Activated CD8-positive, alpha-beta memory T cell treated with anti-CD3 and anti-CD28 coated beads for 24 hours (primary cell): ENCODE measurements at places on chromosomes 12 and 14.

GRCh38 chr12:124422142-124422569 is 127.3 kb downstream of the RFLNA start:
- DNase-seq = no peak

DNA sequence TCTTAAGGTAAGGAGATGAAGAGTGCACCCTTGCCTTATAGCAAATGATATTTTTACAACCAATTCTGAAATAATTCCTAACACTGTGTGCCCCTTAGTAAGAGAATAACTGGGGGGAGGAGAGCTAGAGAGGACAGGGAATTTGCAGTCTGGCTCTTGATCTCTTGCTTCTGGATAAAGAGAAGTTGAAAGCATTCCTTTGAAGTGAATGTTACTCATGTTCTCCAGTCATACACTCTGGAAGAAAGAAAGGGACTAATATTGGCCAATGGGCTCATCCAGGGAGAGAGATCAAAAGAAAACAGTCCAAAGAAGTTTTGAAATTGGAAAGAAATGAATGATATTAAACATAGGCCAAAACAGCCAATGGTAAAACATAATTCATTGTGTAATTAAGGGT is 25.3 kb downstream of the C12orf75 start:
- no peak for DNase-seq

DNA sequence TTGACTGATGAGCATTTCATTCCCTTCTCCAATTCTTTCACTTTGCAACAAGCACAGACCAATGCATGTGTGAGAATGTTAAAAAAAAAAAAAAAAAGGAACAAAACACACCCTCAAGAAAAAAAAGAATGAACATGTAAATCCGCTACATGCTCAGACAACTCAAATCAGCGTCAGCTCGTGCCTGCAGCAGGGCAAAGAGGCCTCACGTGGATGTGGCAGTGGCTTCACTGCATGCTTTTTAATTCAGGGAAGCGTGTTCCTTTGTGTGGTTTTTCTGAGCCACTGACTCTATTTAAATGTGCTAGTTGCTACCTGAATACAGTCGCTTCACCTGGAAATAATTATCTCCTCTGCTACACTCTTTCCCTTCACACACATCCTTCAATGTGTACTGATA is 55.1 kb downstream of the PPP1R36 start:
- DNase-seq = no peak

- no peak for DNase-seq
Measured at GRCh38 chr14:20620798-20621478, 20.6 kb downstream of the OR6S1 start.

DNA sequence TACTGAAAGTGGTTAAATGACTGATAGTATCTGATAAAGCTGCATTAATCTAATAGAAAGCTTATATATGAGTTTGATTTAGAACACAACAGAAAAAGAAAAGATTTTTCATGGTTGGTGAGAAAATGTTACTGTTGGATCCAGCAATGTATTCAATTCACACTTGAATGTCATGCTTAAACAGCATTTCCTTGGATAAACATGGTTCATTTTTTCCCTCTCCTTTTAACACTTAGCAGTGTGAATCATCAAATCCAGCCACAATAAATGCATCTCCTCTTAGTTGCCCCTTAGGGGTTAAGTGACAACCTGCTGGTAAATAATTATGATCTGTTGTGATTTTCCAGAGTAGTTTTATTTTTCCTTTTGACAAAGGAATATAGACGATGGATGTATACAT is 74.9 kb upstream of the GRIP1 start:
- no peak for DNase-seq

DNA sequence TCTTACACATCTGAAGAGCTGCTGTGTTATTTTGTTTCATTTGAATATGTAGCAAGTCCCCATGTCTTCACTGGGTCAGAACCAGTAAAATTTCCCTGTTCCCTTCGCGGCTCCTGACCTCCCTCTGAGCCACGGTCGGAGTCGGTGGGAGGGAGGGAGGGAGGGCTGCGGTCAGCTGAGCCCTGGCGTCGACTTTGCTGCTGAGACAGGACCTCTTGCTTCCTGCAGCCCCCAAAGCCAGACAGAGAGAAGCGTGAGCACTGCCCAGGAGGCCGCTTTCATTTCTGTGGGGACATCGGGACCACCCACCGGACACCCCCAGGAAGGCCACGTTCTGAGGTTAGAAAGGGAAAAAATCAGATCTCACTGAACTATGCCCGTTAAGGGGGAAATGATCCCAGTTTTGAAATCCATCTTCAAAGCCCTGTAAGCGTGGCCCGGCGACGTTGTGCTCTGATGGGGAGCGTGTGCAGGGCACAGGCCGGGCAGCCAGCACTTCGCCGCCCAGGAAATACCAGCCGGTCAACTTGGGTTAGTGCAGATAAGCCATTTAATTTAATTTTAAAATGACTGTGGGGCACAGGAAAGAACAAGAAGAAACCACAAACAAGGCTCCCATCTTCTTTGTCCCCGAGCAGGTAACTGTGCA is 42.1 kb downstream of the NOC4L start:
- no peak for DNase-seq

GRCh38 chr12:24750263-24750662 is 198.6 kb downstream of the BCAT1 start:
- no peak for DNase-seq

- DNase-seq = no peak
Measured at GRCh38 chr12:24739106-24739779, 209.7 kb downstream of the BCAT1 start.

DNA sequence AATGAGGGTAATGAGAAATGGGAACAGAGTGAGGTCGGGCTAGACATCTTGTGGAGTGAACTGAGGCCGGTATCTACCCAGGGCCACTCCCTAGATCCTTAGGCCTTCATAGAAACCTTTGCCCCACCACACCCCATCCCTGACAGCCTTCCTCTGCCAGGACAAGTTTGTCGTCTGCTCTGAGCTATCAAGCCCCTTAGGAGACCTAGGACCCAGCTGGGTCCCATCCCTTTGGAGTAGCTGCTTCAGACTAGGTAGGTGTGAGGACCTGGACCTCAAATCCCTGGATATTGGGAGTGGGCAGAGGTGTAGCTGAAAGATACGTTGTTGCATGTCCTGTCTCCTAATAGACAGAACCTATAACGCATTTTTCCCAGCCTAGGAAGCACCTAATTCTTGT is at the start of gene TMEM253:
TMEM253 (plus strand) TSS at position 136 of the 400 bp plus-strand sequence. CDS start 278 bp downstream, outside the sequence.
- no peak for DNase-seq
